ENCODE measurements at places on chromosomes 11 and 22.

DNA sequence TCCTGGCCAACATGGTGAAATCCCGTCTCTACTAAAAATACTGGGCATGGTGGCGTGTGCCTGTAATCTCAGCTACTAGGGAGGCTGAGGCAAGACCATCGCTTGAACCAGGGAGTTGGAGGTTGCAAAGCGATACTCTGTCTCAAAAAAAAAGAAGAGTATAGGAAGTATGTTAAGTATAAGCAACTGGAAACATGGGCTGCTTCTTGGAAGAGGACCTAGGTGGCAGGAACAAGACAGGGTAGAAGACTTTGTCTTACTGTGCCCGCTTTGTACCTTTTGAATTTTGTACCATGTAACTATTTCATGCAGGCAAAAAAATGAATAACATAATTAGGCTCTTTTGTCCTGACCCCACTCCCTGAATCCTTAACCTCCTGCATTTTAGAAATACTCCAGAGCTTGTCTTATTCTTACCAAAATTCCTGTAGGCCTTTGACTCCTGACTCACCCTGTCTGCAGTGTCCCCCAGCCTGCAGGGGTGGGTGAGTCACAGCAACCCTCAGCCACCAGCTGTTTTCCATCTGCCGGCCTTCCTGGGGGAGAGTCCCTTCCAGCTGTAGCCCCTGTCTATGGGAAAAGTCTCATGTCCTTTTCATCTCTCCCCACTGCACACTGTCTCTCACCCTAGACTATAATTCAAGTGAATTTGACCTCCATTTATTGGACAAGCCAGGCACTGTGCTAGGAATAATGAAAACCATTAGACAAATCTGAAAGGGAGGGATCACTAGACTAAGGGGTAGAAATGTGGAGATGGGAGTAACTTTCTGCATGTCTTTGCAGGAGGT, 41.8 kb downstream of the TXN2 start:
- no peak for DNase-seq

- DNase-seq, result no peak
These were observed 29.2 kb upstream of the KCNA4 start for GRCh38 chr11:30045921-30046577.

DNA sequence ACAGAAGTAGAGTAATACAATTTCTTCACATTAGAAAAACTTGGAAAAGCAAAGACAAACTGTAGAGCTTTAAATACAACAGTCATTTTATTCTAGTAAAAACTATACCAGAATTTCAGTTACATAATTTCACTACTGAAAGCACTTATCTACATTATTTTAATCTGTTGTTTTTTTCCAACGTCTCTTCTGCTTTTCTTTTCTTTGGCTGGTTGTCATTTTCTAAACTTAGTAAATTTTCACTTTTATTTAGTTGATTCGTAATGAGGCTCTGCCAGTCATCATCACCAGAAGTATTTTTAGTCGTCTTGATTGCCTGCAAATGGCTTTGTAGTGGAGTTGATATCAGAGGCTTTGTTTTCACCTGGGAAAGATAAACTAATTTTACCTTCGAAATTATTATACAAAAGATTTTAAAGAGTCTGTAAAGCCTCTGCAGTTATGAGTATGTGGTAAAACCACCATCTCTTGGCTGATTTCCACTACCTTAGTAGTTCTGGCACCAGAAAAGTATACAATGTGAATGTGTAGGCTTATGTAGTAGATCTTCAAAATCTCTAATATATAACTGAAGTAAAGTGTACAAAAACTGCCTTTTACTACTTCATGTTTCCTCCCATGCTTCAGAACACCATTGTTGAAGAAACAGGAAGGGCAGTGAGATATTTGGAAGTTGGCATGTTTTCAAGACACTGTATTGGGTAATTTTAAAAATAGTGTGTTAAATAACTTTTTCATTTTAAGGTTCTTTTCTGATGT, 19.2 kb downstream of the EIF3M start:
- no peak for DNase-seq

DNA sequence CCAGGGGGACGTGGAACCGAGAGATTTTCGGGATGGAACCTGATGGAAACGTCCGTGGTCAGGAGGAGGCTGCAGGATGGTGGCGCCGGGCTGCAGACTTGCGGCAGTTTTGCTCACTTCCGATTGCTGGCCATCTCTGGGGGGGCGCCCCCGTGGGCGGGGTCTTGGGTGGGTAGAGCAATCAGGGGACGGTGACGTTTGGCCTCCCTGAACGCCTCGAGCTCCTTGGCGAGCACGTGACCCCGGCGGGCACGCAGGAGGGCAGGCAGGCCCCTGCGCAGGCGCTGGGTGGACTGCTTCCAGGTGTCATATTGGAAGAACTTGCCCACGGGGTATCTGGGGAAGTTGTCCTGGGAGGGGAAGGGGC, 6.3 kb downstream of the IGF2 start:
- no peak for DNase-seq

DNA sequence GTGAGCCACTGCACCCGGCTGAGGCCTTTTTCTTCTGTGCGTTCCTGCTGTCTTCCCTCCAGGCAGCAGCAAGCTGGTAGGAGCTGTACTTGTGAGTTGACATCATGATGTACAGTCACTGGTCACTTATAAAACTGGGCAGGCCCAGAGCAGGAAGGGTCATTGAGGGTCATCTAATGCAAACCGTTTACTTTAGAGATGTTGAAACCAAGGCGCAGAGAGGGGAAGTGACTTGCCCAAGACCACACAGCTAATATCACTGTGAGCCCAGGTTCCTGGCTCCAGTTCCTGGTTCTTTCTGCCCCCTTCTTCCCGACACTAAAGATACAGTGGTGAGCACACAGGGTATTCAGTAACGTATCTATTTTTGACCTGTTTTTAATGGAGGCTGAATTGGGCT, 27.3 kb downstream of the PTPRJ start:
- no peak for DNase-seq

DNA sequence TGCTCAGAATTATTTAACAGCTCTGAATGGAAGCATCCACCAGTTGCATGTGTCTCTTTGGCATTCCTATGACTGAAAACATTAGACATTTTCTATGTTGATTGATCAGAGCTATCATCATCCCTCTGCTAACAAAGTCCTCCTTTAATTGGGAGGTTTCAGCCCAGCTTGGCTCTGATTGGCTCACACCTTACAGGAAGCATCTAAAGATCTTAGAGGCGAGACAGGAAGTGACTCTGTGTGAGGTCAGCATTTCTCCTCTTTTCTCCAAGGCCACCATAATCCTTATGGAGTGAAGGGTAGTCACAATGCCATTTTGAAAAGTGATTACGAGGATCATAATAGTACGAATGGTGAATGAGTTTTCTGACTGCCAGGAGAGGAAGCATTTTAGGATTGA, 260.8 kb downstream of the MIAT start:
- no peak for DNase-seq

DNA sequence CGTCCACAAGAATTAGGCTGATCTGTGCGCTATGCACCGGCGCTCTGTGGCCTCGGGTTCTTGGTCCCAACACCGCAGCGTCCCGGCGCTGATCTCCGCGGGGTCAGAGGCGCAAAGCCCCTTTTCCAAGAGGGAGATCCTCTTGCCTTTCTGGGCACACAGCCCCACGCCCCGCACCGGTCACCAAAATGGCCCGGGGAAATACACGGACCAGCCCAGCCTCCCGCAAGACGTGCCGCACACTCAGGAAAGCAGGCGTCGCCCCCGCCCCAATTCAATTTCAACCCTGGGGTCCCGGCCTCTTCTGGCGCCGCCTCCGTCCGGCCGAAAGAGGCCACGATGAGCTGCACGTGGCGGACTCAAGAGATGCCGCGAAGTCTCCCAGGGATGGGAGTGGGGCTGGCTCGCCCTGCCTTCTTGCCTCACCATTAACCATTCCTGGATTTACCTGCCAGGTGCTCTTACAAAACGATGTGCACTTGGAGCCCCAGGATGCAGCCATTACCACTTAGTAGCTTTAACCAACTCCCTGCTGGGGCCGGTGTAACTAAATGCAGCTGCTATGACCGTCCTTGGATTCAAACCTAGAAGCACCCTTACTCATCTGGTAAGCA, 10.5 kb downstream of the PIWIL3 start:
- no peak for DNase-seq

- DNase-seq, result no peak
These were observed 717 bp upstream of the SLC7A4 start for GRCh38 chr22:21032868-21033688.

- no peak for DNase-seq
These were observed 17.2 kb downstream of the SLC5A4 start for GRCh38 chr22:32237906-32238305.

DNA sequence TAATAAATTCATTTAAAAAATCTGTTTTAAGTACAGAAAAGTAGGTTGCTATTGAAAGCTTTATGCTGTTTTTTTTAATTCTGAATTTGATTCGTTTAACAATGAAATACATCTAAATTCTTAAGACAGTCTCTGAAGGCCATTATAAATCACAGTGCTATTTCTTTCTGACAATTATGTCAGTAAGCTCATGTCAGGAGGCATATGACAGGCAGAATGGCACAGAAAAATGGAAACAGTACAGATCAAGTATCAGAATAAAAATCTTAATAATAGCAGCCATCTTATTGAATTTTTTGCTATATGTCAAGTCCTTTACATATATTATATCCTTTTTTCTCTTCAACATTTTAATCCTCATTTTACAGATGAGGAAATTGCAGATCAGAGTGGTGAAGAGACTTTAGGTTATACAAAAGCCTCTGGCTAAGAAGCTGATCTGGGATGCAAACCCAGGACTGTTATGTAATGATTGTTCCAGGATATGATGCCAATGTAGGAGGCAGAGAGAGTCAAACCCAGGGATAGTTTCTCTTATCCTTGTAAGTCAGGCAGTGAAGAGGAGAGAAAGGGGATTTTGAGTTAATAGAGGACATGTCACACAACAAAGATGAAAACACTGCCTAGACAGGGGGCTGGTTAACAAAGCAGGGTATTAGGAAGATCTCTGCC, 283.1 kb upstream of the CCDC90B start:
- no peak for DNase-seq

DNA sequence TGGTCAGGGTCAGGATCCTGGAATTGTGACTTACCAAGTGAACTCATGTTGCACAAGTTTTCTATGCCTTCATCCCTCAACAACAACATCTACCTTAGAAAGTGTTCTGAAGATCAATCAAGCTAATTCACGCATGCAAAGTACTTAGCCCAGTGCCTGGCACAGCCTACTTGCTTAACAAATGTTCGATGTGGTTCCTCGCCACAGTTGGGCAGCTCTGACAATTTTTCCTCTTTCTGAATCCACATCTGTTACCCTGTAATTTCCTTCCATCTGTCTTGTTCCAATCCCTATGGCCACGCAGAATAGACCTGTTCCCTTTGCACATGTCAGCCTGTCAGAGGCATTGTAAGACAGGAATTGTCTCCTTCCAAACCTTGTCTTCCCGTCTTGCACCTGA, 1415.2 kb downstream of the TBC1D22A start:
- DNase-seq, result no peak

DNA sequence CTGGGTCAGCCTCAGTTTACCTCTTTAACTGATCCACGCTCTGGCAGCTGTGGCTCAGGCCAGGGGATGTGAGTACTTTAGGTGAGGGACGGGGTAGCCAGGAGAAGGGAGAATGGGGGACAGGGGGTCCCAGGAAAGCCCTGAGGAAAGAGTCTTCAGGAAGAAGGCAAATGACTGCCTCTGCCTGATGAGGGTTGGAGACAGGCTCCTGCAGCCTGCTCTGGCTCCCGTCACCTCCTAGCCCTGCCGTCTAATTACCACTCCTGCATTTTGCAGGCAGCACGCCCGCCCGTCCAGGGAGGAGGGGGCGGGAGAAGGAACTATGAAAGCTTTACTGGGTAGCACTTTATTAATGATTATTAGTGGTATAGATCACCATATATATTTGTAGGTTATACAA, 116.6 kb downstream of the CEP164 start:
- DNase-seq, result no peak

DNA sequence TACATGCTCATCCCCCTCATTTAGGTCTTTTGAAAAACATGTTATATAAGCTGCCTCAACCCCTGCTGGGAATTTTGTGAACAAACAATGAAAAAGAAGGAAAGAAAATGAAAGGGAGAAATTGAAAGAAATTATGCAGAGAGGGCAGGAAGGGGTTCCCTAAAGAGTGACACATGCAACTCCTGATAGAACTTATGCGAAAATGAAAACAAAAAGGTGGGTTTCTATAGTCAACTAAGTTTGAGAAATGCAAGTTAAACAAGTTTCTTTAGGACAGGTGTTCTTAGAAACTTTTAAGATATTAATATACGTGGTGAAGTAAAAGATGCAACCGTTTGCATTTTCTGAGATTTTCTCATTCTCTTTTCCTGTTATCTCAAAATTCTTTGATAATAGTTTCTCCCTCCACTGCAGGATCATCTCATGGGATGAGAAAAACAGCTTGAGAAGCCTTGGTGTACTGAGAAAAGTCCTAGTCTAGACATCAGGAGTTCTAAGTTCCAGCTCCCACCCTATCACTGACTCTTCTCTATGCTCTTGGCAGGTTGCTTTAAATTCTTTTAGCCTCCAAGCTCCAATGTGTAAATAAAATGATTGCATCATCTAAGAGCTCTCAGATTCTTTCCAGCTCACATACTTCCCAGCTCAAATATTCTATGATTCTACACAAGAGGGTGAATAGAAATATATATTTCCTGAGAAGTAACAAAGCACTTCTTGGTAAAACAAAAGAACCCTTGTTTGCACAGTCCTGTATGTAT, 109.2 kb downstream of the FAM76B start:
- DNase-seq, result no peak

DNA sequence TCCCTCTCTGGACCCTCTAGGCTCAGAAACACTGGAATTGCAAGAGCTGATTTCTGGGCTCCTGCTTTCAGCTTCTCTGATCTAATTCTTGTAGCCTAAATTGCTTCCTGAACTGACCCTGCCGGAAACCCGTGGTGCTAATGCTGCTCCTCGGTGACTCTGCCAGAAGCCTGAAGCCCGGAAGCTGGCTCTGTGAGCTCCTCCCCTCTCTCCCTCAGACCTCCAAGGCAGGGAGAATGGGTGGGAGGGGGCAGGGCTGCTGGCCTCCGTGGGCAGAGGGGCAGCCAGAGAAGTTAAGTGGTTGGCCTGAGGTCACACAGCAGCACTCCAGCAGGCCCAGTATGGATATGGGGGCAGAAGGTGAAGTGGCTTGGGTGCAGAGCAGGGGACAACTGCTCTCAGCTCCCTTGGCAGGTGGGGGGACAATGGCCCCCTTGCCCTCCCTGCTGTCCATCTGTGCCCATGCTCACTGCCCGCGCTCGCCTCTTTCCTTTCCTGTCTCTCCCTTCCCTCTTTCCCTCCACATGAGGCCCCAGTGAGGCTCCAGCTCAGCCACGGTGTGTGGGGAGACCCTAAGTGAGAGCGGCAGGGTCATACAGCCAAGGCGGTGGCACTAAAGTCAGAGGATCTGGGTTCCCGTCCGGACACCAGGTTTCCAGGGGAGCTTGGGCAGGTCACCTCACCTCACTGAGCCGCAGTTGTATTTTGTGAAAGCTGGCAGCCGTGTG, 16.2 kb downstream of the CAPN5 start:
- DNase-seq, result peak; percentile 15

DNA sequence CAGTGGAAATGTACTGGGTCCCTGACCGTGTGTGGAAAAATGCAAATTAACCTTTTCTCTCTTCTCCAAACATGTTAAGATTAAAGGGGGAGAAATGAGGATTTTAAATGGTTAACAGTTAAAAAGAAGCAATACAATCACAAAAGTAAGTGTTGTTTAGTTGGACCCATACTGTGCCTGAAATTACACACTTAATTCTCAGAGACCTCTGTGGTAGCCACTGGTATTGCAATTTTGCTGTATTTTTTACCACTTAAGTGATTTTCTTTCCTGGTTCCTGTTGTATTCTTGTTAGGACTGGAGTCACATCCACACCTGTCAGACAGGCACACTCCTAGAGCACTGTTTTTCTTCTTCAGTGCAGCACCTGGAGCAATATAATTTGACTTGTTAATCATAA, 179.6 kb upstream of the PDGFD start:
- no peak for DNase-seq

GRCh38 chr22:31206896-31207687, 5.0 kb upstream of the LIMK2 start:
- DNase-seq, result no peak

Data from stimulated activated CD4-positive, alpha-beta T cell treated with anti-CD3 and anti-CD28 coated beads, TNF-alpha, amount 100 ng/mL, for 1 hour (primary cell).